ENCODE measurements at places on chromosomes 3 and 15.
A peak's percentile ranks its signal among the peaks of the same experiment; 100 is the strongest.

DNA sequence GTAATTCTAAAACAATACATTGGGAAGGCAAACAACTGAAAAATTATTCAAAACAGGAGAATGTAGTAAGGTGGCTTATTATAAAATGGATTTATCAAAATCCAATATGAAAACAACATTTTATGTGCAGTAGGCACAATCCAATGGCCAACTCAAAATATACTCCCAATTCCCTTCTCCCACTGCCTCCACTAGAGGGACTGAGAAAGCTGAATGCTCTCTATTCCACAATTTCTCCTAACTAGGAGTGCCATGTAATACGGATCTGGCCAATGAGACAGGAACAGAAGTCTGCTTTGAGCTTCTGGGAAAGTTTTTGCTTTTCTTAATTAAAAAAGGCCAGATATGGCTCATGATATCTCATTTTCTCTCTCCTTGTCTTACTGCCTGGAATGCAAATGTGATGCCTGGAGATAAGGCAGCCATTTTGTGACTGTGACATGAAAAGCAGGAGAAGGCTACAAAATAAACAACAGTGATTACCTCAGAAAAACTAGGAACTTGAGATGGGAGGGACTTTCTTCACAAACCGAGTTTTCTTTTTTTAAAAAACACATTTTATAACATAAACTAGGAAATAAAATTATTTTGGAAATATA, 18.8 kb upstream of the VGLL4 start:
- DNase-seq, result no peak

DNA sequence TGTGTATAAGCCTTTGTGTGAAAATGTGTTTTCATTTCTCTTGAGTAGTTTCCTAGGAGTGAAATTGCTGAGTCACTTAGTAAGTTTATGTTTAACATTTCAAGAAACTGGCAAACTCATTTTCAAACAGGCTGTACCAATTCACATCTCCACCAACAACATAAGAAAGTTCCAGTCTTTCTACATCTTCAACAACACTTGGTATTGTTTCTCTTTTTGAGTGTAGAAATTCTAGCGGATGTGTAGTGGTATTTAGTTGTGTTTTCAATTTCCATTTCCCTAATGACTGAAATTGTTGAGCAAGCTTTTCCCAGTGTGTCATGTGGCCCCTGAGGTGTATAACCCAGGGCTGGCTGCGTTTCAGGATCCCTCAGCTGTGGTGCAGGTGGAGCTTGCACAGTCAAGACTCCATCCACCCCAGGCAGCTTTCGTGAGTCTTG, 258.5 kb downstream of the PDCD6IP start:
- no peak for DNase-seq

GRCh38 chr15:101221902-101222301, 29.9 kb downstream of the CHSY1 start:
- DNase-seq, result no peak

GRCh38 chr3:148211725-148212124, 486.0 kb upstream of the AGTR1 start:
- DNase-seq, result no peak

DNA sequence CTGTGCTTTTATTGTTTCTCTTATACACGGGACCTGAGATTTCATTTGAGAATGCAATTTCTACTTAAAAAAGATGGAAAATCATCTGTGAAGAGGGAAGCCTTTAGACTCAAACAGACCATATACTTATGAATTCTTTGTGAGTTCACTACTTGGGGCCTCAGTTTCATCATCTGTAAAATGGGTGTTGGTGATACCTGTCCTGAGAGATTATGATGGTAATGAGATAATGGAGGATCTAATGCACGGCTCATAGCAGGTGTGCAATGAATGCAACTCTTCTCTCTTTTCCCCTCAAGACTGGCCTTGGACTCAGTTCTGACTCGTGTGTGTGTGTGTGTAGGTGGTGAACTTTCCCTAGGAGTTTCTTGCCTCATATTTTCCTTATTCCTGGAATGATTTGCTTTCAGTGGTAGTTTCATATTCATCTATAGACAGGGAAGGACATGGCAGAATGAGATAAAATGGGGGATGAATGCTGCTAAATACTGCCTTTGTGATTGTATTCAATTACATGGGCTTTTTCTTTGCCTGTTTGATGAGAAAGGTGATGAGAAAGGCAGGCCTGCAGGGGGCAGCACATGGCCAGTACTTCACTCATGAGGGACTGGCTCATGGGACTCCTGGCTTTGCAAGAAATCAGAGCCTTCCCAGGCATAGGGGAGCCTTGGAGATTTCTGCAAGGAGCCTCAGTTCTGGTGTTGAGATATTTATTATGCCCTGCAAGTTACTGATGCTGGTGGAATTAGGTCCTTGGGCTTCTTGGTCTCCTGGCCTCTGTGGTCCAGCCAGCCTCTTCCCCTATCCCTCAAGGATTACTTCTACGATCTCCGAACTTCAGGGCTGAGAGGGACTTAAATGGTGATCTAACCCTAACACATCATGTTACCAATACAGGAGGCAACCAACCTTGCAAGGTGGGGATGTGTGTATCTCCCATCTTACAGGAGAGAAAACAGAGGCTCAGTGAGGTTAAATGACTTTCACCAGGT, 70.7 kb downstream of the RPLP1 start:
- peak; percentile 25 for DNase-seq

- no peak for DNase-seq
These were observed 909.2 kb upstream of the EPHA6 start for GRCh38 chr3:95905182-95905581.

DNA sequence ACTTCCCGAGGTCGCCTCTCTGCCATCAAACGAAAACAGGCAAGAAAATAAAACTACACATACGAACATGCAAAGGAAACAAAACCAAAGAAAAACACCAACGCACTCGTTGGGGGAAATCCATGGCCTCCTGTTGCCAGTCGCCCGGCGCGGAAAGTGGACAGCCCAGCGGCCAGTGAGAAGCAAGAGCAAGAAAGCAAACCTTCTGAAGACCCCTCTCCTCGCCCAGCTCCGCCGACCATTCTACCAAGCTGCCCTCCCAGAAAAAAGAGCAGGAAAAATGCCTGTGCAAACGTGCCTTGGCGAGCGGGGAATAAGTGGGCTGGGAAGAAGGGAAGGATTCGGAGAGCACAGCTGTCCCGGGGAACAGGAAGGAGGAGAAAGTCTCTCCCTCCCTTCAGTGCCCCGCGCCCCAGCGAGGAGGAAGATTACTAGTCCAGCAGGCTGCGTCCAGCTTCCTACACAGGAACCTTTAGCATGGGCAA, 802 bp upstream of the NECTIN3 start:
- no peak for DNase-seq

GRCh38 chr3:146739203-146739671, 134.1 kb upstream of the PLSCR5 start:
- DNase-seq, result no peak

DNA sequence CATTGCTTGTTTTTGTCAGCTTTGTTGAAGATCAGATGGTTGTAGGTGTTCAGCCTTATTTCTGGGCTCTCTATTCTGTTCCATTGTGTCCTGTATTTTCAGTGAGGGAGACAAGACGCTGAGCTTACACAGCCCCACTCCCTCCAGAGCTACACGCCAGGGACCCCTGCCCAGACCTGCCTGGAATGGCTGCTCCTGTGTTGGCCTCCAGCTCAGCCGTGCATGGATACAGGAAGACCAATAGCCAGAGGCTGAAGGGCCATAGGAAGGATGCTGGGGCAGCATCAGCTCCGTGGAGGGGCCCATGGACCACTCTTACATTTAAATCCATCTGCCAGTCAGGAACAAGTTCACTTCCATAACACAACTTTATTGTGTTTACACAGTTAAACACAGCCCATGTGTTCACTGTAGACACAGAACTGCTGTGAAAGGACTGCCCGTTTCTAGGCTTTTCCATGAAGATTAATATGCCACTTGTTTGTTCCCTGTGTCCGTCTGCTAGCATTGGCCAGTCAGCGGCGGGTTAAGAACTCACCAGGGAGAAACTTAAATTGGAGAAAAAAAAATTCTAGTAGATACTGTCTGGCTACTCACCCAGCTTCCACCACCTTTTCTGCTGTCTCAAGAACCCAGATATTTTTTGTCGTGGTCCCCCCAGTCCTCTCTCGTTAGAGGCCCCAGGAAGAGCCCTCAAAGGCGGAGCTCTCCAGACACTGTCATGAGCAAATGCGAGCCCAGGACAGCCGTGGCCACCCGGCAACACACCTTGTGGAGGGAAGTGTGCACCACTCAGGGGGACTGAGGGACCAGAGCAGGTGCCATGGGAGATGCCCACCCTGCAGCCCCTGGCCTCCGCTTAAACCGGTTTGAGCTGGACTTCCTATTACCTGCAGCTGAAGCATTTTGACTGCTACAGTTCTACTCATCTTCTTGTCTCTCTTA, 142.3 kb upstream of the MEF2A start:
- DNase-seq, result no peak

DNA sequence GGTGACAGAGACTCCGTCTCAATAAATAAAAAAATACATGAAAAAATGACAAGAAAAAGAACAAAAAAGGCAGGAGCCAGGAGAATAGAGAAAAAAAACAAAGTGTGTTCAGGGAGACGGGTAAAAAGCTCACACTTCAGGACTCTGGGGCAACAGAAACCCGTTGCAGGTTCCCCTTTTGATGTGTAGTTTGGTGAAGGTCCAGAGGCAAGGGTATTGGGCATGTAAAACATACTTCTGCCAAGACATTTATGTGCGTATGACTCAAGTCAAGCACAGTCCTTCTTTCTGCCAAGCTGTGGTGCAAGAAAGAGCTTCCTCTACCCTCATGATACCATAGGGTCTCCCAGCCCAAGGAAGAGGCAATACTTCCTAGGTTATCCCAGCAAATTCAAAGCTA, 33.4 kb upstream of the STRIT1 start:
- no peak for DNase-seq

DNA sequence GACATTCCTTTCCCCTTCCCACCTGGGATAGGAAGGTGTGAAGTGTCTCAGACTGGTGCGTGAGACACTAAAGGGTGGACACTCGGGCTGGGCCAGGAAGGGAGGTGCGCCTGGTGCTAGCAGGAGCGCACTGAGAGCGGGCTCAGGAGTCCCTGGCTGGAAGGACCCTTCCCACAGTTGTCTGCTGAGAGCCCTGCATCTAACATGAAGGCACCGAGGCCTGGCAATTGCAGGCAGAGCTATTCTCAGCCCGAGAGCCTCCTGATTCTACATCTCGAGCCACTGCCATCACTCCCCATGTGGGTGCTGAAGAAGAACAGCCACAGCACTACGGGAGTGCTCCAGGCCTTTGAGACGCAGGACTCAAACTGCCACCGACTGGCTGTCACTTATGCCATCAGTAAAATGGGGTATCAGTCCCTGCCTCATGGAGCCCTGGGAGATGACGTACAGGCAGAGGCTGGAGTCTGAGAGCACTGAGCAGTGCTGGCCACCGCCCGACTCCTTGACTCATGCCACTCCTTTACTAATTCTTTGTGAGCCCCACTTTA, 159.4 kb downstream of the KLF13 start:
- DNase-seq, result no peak

DNA sequence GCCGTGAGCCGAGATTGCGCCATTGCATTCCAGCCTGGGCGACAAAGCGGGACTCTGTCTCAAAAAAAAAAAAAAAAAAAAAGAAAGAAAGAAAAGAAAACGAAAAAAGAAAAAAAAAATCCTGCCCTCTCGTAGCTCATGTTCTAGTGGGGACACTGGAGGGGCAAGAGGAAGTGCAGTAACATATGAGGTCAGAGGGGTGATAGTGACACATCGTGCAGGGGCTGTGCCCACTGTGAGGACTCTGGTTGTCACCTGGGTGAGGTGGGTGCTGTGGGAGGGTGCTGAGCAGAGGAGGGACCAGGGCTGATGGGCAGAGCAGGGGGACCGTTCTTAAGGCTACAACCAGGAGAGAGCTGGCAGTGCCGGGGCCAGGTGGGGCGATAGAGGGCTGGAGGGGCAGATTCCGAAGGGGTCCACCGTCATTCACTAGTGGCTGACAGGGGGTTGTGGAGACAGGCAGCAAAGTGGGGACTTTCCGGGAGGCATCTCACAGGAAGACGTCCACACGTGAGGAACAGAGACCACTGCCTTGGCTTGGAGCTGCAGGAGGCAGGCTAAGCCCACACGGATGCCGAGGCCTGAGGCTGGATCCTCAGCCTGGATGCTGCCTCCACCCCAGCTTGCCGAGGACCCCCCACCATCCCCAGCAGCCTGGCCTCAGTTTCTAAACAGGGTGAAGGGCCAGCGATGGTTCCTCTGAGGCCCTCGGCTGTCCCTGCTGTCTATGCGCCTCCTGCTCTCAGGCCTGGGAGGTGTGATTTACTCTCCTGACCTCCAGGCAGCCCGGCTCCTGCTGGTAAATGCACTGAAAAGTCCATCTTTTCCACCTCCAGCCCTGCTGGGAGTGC, 154.3 kb upstream of the IQSEC1 start:
- DNase-seq, result no peak

GRCh38 chr3:72129501-72130094, 344.6 kb upstream of the PROK2 start:
- DNase-seq, result no peak

- no peak for DNase-seq
These were observed 172.5 kb downstream of the PTPRG start for GRCh38 chr3:61733876-61734275.

DNA sequence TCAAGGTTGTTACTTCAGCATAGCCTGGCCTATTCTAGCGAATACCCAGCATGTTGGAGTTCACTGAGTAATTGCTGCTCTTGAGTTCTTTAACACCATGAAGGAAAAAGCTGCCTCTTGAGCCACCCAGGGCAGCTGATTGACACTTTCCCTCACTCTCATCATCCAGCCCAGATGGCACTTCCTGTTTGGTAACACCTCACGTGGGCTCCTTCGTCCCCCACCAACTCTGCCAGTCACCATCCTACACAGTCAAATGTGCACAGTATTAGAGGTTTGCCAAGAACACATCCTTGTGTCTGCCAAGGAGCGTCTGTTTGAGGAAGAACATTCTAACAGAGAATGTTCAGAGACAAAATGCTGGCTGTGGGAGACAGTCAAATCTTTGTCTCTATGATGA, 266.3 kb downstream of the RPLP1 start:
- no peak for DNase-seq

DNA sequence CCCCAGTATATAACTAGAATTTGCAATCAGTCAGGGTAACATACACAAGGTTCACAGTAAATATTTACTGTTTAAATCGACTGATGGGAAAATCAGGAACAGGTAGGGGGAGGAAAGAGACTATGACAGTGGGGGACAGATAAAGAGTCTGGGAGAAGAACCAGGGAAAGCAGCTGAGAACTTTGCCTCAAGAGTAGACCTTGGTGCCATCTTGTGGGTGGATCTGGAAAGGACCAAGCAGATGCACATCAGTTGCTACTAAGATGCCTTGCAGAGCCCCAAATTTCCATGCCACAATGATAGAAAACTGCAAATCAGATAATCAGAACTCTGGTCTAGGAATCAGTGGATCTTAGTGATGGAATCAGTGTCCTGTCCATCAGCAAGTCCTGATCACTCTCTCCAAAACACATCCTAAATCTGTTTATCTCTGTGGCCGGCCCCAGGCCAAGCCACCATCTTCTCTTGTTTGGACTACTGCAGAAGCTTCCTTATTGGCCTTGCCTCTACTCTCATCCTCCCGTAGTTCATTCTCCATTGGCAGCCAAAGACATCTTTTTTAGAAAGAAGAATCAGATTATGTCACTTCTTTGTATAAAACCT, 62.7 kb downstream of the PDE8A start:
- no peak for DNase-seq
